ENCODE measurements at places on chromosomes 13 and 19.

GRCh38 chr13:96783511-96783910 is 210.8 kb downstream of the OXGR1 start:
- DNase-seq, result no peak

GRCh38 chr13:30398601-30399072 is 23.7 kb upstream of the UBE2L5 start:
- DNase-seq, result no peak

- DNase-seq, result no peak
Observed at GRCh38 chr13:32117001-32117400, 85.4 kb downstream of the FRY start.

DNA sequence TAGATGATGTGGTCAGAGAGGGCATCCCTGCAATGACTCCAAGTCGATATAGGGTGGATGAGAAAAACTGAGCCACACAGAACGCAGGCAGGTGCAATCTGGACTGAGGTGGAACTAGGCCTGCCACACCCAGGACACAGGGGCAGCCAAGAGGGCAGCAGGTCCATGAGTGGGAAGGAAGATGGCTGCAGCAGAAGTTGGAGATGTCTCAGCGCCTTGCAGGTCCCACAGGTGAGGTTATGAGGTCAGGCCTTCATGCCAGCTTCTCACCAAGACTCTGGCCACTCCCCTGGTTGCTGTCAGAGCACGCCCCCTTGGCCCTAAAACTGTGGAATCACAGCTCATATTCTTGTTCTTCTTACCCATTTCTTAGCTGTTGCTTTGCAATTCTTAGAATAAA is 147.7 kb upstream of the VSTM2B start:
- peak; percentile 5 for DNase-seq

DNA sequence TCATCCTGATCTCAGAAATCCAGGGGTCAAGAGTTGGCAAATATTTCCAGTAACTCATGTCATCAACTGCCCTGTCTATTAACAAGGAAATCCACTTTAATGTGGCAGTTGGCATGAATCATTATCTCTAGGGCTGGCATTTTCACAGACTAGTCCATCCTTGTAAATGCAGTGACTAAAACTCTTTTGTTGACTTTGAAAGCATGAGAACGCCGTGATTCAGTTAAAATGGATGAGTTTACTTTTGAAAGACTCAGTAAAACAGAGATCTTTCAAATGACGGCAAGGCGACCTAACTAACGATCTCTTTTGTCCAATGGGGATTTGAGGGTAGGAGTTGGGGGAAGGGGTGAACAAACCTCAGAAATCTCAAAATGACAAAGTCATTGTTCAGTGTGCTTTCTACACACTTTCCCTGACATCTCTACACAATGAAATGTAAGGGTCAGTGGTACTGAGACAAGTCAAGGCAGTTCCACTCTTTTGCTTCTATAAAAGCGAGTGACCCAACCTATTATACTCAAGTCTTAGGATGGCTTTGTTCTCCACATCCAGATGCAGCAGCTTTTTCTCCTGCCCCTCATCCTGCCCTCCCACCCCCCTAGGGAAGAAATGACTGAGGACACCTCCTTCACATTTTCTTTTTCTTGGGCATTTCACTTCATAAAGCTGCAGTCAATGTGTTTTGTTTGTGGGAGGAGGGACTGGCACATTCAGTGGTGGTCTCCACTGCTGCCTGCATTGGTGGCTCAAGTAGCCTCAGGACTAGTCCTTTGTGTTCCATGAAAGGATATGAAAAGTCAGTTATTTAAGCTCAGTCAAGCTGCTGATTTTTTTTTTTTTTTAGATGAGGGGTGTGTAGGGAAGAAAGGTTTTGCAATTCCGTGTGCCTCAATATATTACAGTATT is 200.5 kb downstream of the ABCC4 start:
- no peak for DNase-seq

GRCh38 chr19:56840451-56841192 is at the start of the genes PEG3 and ZIM2:
TSS of gene PEG3 (minus strand) at chr19:56840726. CDS start at chr19:56824655, 16,071 bp downstream.
TSS of gene ZIM2 (minus strand) at chr19:56840726. CDS start at chr19:56824277, 16,449 bp downstream.
- no peak for DNase-seq

- no peak for DNase-seq
Observed at GRCh38 chr13:99129951-99130350, 70.7 kb upstream of the UBAC2 start.

DNA sequence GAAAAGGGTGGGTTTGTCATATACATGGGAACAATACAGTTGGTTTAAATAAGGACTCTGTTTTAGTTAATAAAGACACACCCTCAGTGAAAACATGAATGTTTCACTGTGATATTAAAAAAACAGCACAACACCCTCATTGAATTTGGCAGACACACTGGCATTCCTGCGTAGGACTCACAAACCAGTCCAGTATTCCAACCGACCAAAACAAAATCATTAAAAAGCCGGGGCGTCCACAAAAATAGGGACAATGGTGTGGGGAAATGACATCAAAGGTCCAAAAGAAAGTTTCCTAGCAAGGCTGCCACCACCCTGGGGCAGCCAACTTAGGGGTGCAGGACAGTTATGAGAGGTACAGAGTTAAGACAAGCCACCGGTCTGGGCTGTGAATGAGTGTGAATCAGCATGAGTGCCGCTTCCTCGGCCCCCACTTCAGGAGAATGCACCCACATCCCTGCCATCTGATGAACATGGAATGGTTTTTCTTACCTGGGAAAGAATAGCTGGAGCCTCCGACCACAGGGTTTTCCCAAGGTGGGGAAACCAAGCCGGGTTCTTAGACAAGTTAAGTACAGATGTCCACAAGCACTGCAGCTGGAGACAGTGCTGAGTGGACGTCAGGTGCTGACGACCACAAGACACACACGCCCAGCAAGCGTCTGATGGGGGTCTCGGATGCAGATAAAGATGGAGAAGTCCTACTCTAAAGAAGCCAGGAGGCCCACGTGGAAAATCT is 73.3 kb downstream of the KLF2 start:
- no peak for DNase-seq

- no peak for DNase-seq
Observed at GRCh38 chr13:94168783-94169453, 310.6 kb downstream of the DCT start.

GRCh38 chr13:27211771-27212364 is 39.5 kb upstream of the RPL21 start:
- no peak for DNase-seq

DNA sequence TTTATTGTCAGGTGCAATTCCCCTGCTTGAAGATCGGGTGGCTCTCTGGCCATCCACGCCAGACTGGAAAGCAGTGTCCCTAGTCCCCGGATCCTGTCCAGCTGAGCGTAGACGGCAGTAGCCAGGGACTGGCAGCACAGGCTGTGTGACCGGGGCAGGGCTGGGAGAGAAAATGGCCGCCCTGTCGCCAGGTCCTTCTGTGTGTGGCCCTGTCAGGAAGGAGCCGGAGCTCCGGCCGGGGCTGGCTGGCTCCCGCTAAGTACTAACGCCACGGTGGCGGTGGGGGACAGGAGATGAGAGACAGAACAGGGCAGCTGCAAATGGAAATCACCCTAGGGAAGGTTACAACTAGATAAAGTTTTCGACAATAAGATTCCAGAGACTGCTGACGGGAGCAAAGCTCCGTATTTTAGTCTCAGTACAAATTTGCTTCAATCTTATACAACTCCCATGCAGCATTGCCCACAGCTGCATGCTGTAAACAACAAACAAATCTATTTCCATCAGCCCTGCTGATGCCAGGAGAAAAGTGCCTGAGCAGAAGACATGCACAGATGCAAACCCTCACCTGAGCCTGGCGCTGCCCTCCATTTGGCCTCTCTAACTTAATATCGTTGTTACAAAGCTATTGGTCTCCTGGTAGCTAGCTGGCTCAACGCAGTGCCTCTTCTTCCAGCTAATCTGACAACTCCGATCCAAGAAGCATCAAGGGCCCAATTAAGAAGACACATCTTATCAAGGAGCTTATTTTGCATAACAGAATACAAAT is 253.0 kb downstream of the TSHZ3 start:
- DNase-seq, result no peak

GRCh38 chr19:39297931-39298634 is 1.9 kb downstream of the IFNL1 start:
- DNase-seq, result peak; percentile 68

GRCh38 chr13:98843482-98843877 is 91.0 kb upstream of the SLC15A1 start:
- no peak for DNase-seq

DNA sequence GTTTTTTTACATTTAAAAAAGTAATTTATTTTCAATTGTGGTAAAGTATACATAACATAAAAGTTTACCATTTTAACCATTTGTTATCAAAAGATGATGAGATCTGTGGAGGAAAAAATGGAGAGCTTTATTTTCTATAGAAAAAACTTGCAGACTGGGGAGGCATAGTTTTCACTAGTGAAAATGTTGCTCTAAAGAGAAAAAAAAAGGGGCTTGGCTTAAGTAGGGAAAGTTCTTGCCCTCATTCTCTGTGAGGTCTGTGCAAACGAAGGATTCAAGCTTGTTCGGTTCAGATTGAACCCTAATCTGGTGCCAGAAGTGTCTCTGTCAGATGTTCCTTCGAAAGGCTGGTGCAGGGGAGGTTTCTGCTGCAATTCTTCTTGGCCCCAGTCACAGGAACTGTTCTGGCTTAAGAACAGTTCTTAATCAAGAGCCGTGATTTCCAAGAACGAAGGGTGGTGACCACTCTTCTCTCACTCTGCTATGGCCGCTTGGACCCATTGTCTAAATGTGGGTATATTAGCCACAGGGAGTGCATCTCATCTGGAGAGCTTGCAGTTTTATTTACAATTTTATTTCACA is 42.1 kb downstream of the PCCA start:
- no peak for DNase-seq

DNA sequence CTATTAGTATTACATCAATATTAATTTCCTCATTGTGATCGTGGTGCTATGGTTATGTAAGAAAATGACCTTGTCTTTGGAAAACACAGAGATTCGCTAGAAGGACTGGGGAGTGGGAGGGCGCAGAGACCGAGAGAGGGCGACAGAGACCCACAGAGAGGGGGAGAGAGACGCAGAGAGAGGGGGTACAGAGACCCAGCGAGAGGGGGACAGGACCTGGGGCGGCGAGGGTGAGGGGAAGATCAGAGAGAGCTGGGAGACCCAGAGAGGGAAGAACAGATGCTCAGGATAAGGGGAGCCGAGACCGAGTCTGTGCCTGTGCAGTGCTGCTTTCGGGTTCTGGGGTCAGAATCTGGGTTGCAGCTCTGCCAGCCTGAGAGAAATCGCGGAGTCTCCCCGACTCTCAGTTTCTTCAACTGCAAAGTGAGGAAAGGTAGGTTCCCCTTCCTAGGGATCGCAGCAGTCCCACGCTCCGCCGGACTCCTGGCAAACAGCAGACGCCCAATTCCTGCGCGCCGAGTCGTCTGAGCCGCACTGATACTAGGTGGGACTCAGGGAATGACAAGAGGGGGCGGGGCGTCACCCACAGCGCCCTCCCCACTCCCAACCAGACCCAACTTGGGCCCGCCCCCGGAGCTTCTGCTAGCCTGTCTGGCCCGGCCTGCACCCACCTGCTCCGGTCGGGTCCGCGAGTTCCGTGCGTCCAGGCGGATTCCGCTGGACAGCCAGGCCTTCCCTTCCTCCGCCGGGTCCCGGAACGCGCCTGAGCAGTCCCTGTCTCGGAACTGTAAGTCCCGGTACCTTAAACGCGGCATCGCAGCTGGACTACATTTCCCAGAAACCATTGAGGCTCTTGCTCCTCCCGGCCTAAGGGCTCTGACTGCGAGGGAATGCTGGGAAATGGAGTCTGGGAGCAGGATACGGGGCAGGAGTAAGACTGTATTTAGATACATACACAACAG is 15.3 kb downstream of the IZUMO2 start:
- peak; percentile 75 for DNase-seq

DNA sequence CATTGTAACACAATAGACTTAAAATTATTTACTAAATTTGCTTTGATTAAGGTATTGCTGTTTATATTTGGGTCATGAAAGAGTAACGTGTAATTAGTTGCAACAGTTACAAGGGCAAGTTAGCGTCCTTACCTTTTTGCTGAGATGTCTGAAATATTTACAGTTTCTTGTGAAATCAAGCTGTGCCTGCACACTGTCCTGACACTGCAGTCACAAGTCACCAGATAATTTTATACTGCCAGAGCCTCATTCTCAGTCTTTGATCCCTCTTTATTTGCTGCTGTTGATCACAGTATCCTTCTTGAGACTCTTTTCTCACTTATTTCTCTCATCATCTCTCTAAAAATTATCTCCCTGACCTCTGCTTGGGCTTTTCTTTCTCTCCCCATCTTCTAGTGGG is 8.4 kb upstream of the DIAPH3 start:
- DNase-seq, result no peak

- peak; percentile 60 for DNase-seq
Observed at GRCh38 chr19:47609906-47610894, 1.3 kb downstream of the BICRA start.

GRCh38 chr19:8336660-8337059 is 6.4 kb downstream of the KANK3 start:
- no peak for DNase-seq

DNA sequence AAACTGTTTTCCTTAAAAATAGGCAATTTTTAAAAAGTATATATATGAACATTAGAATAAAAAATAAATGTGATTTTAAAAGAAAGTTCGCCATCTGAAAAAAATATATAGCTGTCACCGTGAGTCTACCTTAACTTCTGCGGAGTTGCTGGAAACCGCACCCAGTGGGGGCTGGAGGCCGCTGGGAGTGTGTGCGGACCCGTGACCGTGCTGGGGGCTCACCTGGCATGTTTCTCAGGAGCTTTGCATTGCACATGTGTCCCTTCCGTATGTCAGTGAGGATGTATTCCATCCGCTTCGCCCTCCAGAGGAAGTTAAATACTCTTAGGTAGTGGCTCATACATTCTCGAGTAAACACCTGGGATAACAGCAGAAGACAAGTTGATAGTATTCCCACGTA is 71.7 kb downstream of the TUBGCP3 start:
- DNase-seq, result no peak

DNA sequence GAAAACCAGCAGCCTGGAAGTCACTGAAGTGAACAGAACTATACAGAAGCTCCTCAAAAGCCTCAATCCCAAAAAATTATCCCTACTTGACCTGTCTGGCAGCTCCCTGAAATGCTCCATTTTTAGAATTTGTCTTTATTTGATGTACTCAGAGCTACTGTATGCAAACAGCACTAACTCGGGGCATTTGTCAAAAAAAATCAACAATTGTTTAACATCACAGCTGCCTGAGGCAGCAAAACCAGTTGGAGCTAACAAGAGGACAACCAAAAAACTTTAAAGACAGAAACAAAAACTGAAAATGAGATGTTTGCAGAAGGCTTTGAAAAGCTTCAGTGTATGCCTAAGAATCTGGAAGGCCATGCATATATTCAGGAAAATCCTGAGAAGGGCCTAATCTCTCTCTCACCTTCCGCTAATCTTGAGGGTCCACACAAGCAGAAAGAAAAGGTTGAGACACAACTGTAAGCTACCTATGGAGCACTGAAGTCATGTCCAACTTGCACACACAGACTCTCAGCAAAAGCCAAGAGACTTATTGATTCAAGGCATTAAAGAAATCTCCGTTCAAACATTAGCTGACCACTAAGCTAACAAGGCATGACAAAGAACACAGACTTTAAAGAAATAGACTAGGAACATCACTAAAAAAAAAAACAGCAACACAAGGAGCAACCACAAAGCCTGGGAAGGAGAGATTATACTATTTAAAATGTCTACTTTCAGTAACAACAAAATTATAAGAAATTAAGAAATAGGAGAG is 16.1 kb downstream of the VWA8 start:
- DNase-seq, result no peak

- DNase-seq, result peak; percentile 90
Observed at GRCh38 chr19:47210689-47211316, 20.2 kb downstream of the BBC3 start.

All from stimulated activated CD8-positive, alpha-beta memory T cell treated with anti-CD3 and anti-CD28 coated beads, Interleukin-4, amount 100 ng/mL, for 48 hours (primary cell).